ENCODE measurements at places on chromosomes 6 and 20. TPM values are rescaled to one million over a fixed set of nuclear protein-coding genes. Genes with fewer than 3 reads are reported as not detected.

DNA sequence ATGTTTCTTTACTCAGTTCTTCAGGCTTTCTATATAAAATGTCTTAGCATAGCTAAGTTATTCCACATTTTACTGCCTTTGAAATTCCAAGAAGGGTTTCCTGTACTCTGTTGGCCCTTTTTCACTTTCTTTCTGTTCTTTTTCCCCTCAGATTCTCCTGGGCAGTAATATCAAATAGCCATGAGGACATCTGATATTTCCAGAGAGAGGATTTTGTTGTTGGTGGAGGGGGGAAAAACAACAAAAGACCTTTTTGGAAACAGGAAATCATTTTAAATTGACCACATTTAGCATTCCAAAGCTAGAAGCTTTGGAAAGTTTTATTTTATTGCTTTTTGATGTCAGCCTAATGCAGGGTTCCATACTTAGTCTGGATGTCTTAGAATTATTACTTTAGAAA is 445.4 kb downstream of the GJA1 start:
- H3K4me3 ChIP-seq: no peak overlapping the region
- no peaks in the 10 kb centered on the region for H3K36me3 ChIP-seq
- H3K4me1 ChIP-seq: no peaks in the 10 kb centered on the region
- no peak overlapping the region for H3K27ac ChIP-seq
- DNase-seq: no peak

GRCh38 chr6:29791786-29792122 is 35.9 kb upstream of the HLA-G start:
- no peak for DNase-seq
- peak overlapping the region; percentile 82 for H3K4me3 ChIP-seq
- H3K4me1 ChIP-seq: peaks cover 19% of the 10 kb centered on the region
- no peak overlapping the region for H3K27ac ChIP-seq
- H3K36me3 ChIP-seq: peaks cover 12% of the 10 kb centered on the region
- peaks cover 52% of the 10 kb centered on the region for H3K27me3 ChIP-seq

DNA sequence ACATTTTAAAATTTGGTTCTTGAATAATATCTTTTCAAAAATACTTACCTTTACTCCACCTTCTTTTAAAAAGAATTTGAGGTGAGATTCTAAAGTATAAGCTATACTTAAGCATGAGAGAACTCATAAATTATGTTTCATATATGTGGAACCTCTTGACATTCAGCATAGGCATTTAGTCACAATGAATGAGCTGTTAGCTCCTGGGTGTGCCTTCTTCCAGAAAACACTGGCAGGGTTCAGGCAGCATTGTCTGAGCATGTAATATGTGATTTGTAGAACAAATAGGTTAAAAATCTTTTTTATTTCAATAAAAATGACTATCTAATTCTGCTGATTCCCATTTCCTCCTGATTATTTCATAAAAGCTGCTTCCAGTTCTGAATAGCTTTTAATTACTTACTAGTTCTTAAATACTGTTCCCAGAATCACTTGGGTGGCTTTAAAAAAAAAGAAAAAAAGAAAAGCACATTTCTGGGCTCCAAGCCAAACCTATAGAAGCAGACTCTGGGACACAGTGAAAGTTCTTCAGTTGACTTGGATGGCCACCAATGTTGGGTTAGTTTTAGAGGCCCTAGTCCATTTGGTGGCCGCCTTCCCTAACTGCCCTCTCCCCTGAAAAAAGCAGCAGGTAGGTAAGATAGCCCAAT is 20.2 kb downstream of the RNF8 start:
- no peak overlapping the region for H3K4me3 ChIP-seq
- peaks cover 4% of the 10 kb centered on the region for H3K4me1 ChIP-seq
- H3K36me3 ChIP-seq: peaks cover 47% of the 10 kb centered on the region
- H3K27ac ChIP-seq: no peak overlapping the region
- DNase-seq: no peak

DNA sequence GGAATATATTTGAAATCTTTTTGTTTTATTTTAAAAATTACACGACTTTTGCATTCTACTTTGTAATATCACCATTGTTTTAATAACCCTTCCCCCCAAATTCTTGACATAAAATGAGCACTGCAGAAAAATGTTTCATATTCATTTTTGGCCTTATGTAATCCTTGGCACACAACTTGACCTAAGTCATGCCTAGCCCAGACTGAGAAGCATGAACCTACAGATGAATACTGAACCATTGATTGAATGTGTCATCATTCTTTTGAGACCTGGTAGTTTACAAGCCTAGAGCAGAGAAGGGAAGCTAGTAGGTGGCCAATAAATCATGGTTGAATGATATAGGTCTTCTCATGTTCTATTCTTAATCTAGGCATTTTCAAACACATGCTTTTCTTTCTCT is 89.4 kb upstream of the EDN1 start:
- H3K4me3 ChIP-seq: no peak overlapping the region
- no peaks in the 10 kb centered on the region for H3K36me3 ChIP-seq
- no peaks in the 10 kb centered on the region for H3K4me1 ChIP-seq

DNA sequence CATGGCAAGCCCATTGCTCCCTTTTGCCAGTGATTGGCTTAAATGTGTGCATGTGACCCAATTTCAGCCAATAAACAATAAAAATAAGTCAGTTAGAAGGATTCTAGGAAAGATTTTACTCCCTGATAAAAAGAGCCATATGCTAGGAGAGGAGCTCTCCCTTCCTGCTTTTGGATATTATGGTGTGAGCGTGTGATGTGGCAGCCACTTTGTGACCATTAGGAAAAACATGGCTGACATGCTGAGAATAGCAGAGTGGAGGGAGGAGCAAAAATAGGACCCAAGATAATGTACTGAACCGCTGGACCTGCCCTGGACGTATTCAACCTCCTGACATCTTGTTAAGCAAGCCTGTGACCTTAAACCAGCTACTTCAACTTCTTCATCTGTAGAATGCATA is 160.6 kb upstream of the MLN start:
- no peaks in the 10 kb centered on the region for H3K4me1 ChIP-seq
- DNase-seq: no peak
- H3K27me3 ChIP-seq: peaks cover 32% of the 10 kb centered on the region

- H3K36me3 ChIP-seq: peaks cover 8% of the 10 kb centered on the region
- DNase-seq: no peak
- H3K27me3 ChIP-seq: peaks cover 55% of the 10 kb centered on the region
- no peak overlapping the region for H3K27ac ChIP-seq
- H3K4me3 ChIP-seq: no peak overlapping the region
- H3K4me1 ChIP-seq: peaks cover 23% of the 10 kb centered on the region
Observed at GRCh38 chr20:49566401-49567364, 1.3 kb downstream of the PTGIS start.

GRCh38 chr6:89402776-89403175 is 9.3 kb downstream of the RRAGD start:
- no peaks in the 10 kb centered on the region for H3K36me3 ChIP-seq
- peaks cover 5% of the 10 kb centered on the region for H3K27me3 ChIP-seq
- DNase-seq: no peak
- H3K27ac ChIP-seq: no peak overlapping the region

DNA sequence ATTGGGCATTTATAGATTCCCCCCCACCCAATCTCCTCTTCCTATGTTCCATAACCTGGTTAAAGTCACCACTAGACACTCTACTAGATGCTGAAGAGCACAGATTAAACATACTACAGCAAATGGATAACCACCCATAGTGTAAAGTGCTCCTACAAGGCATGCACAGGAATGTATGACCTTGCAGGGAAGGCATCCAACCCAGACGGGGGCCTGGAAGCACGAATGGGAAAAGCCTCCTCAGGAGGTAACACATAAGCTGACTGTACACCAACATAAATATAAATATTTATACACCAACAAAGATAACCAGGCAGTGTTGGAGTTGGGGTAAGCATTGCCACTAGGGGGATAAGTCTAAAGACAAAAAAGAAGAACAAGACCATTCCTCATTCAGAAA is 691.7 kb downstream of the GRIK2 start:
- DNase-seq: no peak
- H3K4me3 ChIP-seq: no peak overlapping the region
- H3K36me3 ChIP-seq: no peaks in the 10 kb centered on the region
- H3K27me3 ChIP-seq: no peaks in the 10 kb centered on the region
- no peak overlapping the region for H3K27ac ChIP-seq

GRCh38 chr20:37326666-37327065 is 19.3 kb upstream of the SRC start:
- no peaks in the 10 kb centered on the region for H3K27me3 ChIP-seq
- no peaks in the 10 kb centered on the region for H3K4me1 ChIP-seq
- no peak for DNase-seq
- no peak overlapping the region for H3K27ac ChIP-seq

Gene SLC25A27
- total RNA-seq: not detected

- no peaks in the 10 kb centered on the region for H3K4me1 ChIP-seq
- H3K27ac ChIP-seq: no peak overlapping the region
- H3K4me3 ChIP-seq: no peak overlapping the region
Observed at GRCh38 chr6:53623497-53623896, 42.1 kb downstream of the KLHL31 start.

- H3K27me3 ChIP-seq: no peaks in the 10 kb centered on the region
- no peak overlapping the region for H3K27ac ChIP-seq
- no peak for DNase-seq
- H3K36me3 ChIP-seq: no peaks in the 10 kb centered on the region
Observed at GRCh38 chr6:147449405-147450161, 58.9 kb upstream of the SAMD5 start.

DNA sequence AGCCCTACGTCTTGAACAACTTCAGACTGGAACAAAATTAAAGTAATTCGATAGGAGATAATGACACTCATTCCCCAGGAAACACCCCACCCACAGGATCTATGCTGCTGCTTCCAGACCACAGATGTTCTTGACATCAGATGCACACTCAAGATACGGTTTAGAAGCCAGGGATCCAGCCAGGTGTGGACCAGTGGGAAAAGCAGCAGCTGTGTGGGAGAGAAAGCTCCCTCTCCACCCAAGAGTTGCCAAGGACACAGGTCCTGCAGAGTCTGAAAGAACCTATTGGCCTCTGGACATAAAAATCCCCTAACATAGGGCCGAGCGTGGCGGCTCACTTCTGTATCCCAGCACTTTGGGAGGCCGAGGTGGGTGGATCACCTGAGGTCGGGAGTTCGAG is 91.7 kb upstream of the NFATC2 start:
- no peaks in the 10 kb centered on the region for H3K36me3 ChIP-seq
- H3K27ac ChIP-seq: no peak overlapping the region
- H3K27me3 ChIP-seq: peaks cover 12% of the 10 kb centered on the region
- no peak overlapping the region for H3K4me3 ChIP-seq

GRCh38 chr6:133340557-133340956 is 99.4 kb downstream of the EYA4 start:
- no peaks in the 10 kb centered on the region for H3K27me3 ChIP-seq
- H3K4me1 ChIP-seq: no peaks in the 10 kb centered on the region
- DNase-seq: no peak
- H3K4me3 ChIP-seq: no peak overlapping the region
- H3K27ac ChIP-seq: no peak overlapping the region
- no peaks in the 10 kb centered on the region for H3K36me3 ChIP-seq

Gene HTR1E
- not detected for total RNA-seq

- H3K36me3 ChIP-seq: peaks cover 2% of the 10 kb centered on the region
- DNase-seq: peak; percentile 79
- H3K4me1 ChIP-seq: peaks cover 40% of the 10 kb centered on the region
- H3K27me3 ChIP-seq: no peaks in the 10 kb centered on the region
- H3K4me3 ChIP-seq: peak overlapping the region; percentile 21
Observed at GRCh38 chr20:36491901-36492617, 49.3 kb upstream of the MYL9 start.

DNA sequence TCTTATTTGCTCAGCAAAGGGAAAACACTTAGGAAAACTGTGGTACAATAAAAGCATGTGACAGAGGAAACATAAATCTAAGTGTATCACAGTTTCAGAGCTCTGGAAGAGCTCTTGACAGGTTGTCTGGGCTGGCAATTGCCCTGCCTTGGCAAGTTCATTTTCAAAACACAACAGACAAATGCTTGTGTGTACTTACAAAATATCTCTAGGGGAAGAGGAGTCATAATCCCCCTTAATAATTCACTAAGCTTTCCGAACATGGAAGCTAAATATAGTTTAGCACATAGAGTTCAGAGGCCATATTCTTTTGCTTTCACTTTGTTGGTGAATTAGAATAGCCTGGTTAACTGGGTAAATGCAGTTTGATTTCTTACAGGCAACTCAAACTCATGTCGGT is 211.6 kb upstream of the THEMIS start:
- no peaks in the 10 kb centered on the region for H3K27me3 ChIP-seq
- no peaks in the 10 kb centered on the region for H3K36me3 ChIP-seq
- H3K4me1 ChIP-seq: peaks cover 9% of the 10 kb centered on the region
- no peak for DNase-seq

GRCh38 chr6:129340983-129341382 is 369.0 kb downstream of the ARHGAP18 start:
- no peaks in the 10 kb centered on the region for H3K4me1 ChIP-seq
- no peak overlapping the region for H3K27ac ChIP-seq
- no peak for DNase-seq
- no peak overlapping the region for H3K4me3 ChIP-seq
- no peaks in the 10 kb centered on the region for H3K36me3 ChIP-seq
- H3K27me3 ChIP-seq: no peaks in the 10 kb centered on the region

Gene BEND3
- 2.3 TPM for total RNA-seq

GRCh38 chr6:35090734-35091133 is 50.4 kb downstream of the TCP11 start:
- H3K36me3 ChIP-seq: no peaks in the 10 kb centered on the region
- H3K4me3 ChIP-seq: no peak overlapping the region
- H3K27me3 ChIP-seq: peaks cover 4% of the 10 kb centered on the region
- DNase-seq: peak; percentile 13

DNA sequence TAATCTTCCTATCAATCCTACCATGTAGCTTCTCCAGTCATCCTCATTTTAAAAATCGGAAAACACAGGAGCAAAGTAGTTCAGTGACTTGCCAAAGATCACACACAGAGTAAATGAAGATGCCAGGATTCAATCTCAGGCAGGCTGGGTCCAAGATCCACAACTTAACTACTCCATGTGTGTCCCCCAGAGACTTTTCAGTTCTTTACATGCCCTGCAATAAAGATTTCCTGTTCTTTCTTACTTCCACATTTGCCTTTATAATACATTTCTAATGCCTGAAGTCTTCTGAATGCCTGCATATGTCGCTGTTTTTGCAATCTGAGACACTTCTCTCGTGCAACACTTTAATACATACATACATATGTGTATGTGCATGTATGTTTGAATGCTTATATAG is 121.7 kb upstream of the MARCKS start:
- no peak overlapping the region for H3K27ac ChIP-seq
- H3K36me3 ChIP-seq: no peaks in the 10 kb centered on the region
- no peaks in the 10 kb centered on the region for H3K4me1 ChIP-seq

Gene RAD21L1
- total RNA-seq: not detected

GRCh38 chr6:35203680-35204079 is 10.1 kb upstream of the SCUBE3 start:
- no peaks in the 10 kb centered on the region for H3K4me1 ChIP-seq
- no peaks in the 10 kb centered on the region for H3K36me3 ChIP-seq
- H3K27me3 ChIP-seq: peaks cover 55% of the 10 kb centered on the region
- DNase-seq: no peak
- H3K27ac ChIP-seq: no peak overlapping the region
- H3K4me3 ChIP-seq: no peak overlapping the region

Measured in activated CD4-positive, alpha-beta memory T cell treated with anti-CD3 and anti-CD28 coated beads, Interleukin-2, amount 10 ng/mL, durations not matched to agents 7 days and 5 days (primary cell).